Activated effector memory CD4-positive, alpha-beta T cell treated with anti-CD3 and anti-CD28 coated beads, Interleukin-2, amount 50 U/mL, for 16 hours (primary cell): ENCODE measurements at places on chromosomes 1 and 21.

GRCh38 chr1:241771117-241771516, 76.9 kb upstream of the EXO1 start:
- DNase-seq: no peak

DNA sequence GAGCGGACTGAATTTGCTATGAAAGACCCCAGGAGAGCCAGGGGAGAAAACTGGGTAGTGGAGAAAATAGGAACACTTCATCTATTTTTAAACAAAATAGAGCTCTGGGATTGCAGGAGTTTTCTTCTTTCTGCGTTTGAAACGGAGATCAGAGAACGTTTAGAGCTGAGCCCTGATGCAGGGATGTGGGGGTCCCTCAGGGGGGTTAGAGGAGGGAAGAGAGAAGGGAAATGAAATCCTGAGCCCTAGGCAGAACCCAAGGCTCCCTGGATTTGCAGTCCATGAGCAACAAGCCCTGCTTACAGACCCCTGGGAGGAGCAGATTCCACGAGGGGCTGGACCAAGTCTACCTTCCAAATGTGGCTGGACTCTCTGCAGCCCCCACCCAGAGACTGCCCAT, 21.8 kb downstream of the STYXL2 start:
- DNase-seq: no peak

DNA sequence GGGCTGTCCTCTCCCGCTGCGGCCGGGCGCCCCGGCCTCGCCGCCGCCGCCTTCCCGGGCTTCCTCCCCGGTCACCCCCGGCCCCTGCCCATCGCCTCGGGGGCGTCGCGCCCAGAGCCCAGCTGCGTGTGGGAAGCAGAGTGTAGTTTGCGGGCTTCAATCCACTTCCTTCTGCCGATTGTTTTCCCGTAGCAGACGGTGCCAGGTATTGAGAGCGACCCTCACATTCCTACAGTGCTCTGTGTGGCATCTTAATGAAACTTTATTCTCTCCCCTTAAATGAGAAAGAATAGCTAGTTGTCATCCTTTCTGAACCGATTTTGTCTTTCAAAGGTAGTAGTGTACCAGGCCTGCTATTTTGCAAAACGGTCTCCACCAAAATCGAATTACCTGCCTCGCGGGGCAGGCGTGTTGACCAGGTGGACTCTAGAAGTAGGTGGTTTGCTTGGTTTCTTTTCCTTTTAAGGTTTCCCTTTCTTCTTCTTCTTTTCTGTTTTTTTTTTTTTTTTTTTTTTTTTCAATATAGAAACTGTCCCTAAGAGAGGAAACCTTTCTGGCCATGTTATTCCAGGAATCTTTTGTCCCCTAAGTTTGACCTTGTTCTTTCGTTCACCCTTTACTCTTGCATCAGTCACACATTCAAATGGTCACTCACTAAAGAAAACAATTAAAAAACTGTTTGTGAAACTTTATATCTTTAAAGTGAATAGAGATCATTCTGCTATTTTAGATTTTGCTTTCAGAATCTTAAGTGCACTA, 881 bp downstream of the USP25 start:
- DNase-seq: no peak

DNA sequence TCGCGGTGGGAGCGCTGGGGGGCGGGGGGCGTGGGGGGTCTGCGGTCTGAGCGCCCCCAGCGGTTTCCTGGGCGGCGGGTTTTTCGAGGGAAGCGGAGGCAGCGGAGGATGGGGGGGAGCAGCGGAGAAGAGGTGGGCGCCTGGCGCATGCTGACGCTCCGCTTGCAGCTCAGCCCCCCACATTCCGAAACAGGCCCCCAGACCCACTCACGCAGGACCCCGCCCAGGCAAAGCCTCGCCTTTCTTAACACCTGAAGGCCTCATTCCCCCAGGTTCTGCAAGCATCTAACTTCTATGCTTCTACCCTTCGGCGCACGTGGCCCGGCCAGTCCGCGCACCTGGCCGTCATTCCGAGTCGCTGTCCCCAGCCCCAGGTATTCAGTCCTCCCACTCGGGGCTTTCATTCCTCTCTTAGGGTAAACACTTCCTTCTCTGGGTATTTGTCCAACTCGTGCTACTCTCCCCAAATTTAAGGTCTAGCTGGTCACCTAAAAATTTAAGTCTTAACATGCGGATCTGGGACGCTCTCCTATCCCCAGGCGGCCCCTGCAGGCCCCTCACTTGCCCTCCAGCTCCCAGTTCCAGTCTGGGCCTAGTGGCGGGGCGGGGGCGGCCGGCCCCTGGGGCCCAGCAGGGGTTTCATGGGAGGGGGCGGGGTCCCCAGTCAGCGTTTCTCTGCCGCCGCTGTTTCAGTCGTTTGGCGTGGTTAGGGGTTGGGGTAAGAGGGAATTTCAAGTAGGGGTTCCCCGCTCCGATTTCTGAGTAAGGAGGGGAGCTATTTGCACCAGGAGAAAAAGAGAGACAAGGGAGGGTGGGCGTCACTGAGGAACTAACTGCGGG, 2.8 kb upstream of the ZBTB7B start:
- peak; percentile 85 for DNase-seq

GRCh38 chr1:111174070-111174469, 26.4 kb downstream of the DENND2D start:
- no peak for DNase-seq

GRCh38 chr1:179168536-179168935, 60.9 kb downstream of the ABL2 start:
- DNase-seq: no peak

DNA sequence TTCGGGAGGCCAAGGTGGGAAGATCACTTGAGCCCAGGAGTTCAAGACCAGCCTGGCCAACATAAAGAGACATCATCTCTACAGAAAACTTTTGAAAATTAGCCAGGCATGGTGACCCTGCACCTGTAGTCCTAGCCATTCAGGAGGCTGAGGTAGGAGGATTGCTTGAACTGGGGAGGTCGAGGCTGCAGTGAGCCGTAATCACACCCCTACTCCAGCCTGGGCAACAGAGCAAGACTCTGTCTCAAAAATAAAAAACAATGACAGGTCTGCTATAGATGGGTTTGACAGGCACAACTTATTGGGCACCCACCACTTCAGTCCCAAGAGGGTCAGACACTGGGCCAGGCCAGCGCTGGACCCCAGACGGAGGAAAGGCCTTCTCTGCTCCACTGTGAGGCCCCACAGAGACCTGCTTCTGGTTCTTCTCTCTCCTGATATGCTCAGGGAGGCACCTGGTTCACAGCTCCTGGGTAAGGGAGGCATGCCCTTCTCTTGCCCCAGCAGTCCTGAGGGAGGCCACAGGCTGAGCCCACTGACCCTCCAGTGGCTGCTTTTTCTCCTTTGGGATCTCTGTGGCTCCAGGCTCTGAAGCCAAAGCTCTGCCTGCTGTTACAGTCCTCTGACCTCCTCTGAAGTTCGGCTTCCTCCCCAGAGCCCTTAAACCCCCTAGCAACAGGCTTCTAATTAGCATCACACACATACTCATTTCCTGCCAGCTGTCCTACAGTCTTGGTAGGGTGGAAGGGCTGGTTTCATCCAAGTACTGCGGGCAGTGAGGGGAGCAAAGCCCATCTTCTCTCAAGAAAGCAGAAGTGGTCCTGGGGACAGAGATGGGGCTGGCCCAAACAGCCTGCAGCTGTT, 14.4 kb downstream of the S100A16 start:
- no peak for DNase-seq

GRCh38 chr21:34745557-34746255, 76.9 kb downstream of the CLIC6 start:
- peak; percentile 80 for DNase-seq

DNA sequence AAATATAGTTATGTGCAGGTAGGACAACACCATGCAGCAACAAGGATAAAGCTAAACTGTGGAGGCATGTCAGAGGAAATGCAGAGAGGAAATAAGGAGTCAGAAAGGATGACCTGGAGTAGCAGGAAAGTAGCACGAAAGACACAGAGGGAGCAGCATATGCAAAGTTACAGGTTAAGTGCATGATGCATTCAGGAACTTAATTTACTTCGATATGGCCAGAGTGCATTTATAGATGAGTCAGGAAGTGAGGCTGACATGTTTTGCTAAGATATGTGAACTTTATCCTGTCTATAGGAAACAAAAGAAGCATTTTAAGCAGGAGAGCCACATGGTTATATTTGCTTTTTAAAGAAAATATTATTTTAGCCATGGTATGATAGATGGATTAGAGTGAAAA, 15.4 kb upstream of the MUTYH start:
- DNase-seq: no peak

GRCh38 chr1:116991171-116991845, 10.3 kb upstream of the CD101 start:
- DNase-seq: no peak

- DNase-seq: no peak
Measured at GRCh38 chr1:89277725-89278124, 5.1 kb upstream of the GBP5 start.

DNA sequence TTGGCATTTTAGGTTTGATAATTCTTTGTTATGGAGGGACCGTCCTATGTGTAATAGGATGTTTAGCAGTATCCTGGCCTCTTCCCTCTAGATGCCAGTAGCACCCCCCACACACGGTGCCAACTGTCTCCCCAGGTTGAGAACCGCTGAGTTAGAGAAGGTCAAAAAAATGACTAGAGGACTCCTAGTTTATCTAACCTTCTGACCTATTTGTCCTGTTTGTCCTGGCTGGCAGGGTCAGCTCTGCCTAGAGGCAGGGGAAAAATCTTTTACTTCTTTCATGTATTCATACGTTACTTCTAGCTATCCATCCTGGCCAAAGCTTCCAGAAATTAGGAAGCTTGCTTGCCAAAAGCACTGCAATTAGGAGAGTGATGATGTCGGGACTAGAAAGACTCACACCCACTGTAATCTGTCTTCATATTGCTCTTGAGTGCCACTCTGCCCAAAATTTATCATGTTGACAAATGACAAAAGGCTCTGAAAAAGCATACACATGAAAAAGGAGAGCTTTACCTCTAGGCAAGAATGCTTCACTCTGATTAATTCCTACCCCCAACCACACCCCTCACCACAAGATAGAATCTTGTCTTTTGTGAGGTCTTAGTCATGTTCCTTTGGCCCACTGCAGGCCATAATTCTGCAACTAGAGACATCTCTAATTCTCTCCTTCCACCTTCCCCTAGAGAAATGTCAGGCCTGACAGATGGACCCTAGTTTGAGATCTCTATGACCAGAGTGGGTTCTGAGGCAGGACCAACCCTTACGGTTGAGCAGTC, 14.4 kb upstream of the AKR1A1 start:
- no peak for DNase-seq

- DNase-seq: peak; percentile 81
Measured at GRCh38 chr1:17119076-17119772, at the start of gene PADI2. PADI2 (minus strand) TSS chr1:17119451; CDS start chr1:17119371, 80 bp downstream.

GRCh38 chr1:59487335-59488031, 190.6 kb downstream of the FGGY start:
- no peak for DNase-seq
